ENCODE measurements at places on chromosomes 12 and 14.

DNA sequence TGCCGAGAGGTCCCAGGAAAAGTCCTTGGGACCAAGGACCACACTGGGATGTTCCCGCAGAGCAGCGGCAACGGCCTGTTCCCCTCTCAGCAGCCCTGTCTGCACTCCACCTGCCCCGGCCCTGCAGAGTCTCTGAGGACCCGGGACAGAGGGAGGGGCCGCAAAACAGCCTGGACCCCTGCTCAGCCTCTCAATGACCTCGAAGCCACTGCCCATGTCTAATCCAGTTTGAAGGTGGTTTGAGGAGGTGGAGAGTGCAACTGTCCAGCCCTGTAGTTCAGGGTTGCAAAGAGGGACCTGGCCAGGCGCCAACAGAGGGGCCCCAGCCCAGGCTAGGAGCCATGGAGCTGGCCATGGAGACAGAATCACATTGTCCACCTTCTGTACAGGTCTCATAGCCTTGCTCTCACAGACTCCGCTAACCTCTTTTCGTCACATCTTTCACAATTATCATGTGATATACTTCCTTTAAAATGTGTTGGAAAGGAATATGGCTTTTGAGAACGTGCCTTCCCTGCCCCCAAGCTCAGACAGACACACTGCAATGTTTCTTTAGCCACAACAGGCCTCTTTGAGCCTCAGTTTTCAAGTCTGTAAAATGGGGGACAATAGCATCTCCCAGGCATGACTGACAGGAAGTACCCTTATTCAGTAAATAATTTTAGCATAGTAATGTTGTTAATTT is 49.3 kb downstream of the ACTN1 start:
- no peak for DNase-seq

DNA sequence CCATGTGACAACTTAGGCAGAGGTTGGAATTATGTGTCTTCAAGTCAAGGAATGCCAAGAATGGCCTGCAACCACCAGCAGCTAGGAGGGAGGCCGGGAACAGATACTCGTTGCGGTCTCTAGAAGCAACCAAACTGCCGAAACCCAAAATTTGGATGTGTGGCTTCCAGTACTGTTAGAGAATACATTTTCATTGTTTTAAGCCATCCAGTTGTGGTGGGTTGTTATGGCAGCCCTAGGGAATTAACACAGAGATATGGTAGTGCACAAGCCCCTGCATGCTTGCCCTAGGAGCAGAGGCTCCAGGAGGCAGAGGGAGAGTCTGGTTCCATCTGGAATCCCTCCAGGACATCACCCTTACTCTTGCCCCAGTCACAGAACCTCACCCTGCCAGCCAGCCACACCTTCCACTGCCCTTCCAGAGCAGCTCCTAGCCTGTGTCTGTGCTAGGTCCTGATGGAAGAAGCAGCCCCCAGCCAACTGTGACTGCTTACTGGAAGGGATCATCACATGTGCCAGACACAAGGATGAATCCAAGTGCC is 19.5 kb downstream of the PITPNM2 start:
- DNase-seq, result no peak

DNA sequence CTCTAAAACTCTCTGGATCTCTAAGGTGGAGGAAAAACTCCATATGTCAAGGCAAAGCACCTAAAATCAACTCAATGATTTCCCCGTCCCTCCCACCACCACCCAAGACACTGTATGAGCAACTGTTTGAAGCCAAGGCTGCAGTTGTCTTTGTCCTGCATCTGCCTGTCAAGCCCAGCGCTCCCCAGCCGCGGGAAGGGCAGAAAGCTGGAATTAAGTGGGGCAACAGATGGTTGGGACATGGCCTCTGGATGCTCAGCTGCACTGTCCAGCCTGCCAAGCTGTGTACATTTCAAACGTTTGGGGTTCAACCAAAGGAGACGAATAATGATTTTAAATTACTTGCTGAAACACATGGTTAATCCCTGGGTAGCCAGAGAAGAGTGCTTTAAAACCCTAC is 42.2 kb upstream of the PTGR2 start:
- DNase-seq, result no peak

GRCh38 chr12:67453191-67453590 is 184.0 kb downstream of the CAND1 start:
- no peak for DNase-seq

DNA sequence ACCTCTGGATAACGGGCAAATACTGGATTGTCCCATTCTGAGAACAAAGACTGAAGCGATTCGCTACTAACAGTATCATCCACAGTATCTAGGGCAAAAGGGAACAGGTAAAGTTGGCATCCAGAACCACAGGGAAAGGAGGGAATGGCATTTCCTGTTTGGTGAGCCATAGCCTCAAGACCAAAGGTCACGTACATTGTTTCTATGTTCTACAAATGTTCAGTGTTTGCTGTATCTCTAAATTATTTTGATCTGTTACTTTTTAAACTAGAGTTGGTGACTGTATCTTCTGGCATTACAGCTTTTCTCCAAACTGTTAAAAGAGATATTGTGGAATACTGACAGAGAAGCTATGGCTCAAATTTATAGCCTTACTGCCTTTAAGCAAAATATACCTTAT is 9.7 kb downstream of the MLH3 start:
- DNase-seq, result no peak

GRCh38 chr14:58752289-58752688 is 114.5 kb downstream of the DACT1 start:
- no peak for DNase-seq

DNA sequence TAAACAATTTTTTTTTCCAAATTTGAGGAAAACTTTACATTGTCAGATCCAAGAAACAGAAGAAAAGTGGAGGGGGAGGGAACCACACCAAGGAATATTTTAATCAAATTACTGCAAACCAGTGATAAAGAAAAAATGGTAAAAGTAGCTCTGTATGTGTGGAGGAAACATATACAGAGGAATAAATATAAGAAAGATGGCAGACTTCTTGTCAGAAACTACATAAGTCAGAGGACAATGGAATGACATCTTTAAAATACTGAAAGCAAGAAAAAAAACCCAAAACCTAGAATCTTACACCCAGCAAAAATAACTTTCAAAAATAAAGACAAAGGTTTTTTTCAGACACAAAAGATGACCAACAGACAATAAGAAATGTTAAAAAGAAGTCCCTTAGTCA is 10.2 kb upstream of the LLPH start:
- no peak for DNase-seq

DNA sequence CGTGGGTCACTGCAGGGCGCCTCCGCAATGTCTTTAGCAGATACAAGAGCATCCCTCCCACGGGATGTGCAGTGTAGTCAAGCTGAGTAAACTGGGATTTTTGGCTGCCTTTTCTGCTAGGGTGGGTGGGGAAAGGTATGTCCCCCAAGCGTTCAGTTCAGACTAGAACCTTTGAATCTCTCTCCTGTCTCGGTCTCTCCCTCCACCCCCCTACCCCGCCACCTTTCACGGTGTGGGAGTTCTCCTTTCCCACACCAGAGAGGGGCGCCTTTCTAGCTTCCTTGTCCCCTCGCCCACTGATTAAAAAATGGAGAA is 525 bp upstream of the FAR2 start:
- no peak for DNase-seq

DNA sequence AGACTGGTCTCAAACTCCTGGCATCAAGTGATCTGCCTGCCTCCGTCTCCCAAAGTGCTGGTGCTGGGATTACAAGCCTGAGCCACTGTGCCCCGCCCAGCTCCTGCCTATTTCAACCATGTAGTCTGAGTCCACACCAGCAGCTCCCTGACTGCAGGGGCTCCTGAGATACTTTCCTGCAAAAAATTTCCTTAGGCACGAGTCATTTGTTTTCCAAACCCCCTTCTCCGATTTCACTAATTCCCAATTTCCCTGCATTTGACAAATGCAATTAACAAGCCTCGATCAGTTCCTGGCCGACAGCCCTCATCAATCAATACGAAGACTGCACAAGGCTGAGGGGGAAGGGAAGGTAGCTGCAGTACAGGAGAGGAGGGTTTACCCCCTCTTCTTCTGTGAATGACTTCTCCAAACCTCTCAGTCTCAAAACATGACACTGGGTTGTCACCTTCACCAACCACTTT is 10.1 kb downstream of the PSMB5 start:
- DNase-seq, result no peak

DNA sequence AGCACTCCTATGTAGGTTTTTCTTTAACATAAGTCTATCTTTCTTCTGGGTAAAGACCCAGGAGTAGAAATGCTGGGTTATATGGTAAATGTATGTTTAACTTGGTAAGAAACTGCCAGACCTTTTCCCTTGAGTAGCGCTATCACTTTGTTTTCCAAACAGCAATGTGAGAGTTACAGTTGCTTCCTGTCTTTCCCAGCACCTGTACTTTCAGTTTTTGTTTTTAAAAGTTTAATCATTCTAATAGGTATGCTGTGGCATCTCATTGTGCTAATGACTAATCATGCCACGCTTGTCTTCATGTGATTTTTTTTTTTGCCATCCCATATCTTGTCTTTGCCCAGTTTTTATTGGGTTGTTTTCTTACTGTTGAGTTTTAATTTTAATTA is 28.1 kb downstream of the GIT2 start:
- no peak for DNase-seq

- no peak for DNase-seq
Observed at GRCh38 chr12:92786045-92786444, 83.3 kb downstream of the PLEKHG7 start.

GRCh38 chr12:11815397-11815796 is 165.9 kb downstream of the ETV6 start:
- DNase-seq, result no peak

- DNase-seq, result no peak
Observed at GRCh38 chr14:56102941-56103340, 15.3 kb upstream of the PELI2 start.

DNA sequence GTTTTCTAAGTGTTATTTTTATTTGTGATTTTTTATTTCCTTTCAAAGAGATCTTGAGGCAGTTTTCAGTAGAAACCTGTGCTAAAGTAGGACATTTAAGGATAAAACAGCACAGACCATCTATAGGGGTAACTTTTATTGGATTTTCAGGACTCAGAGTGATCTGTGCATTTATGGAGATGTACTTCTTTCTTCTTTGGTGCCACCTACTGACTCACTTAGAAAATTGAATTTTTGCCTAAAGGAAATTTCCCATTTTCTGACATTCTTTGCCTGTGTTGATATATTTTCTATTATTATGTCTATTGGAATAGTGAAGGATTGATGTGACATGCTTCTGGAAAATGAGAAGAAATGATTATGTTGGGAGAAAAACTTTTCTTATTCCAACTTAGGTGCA is 113.0 kb downstream of the UNC79 start:
- DNase-seq, result peak; percentile 7

- DNase-seq, result no peak
Observed at GRCh38 chr14:86420131-86420530, 890.2 kb downstream of the FLRT2 start.

DNA sequence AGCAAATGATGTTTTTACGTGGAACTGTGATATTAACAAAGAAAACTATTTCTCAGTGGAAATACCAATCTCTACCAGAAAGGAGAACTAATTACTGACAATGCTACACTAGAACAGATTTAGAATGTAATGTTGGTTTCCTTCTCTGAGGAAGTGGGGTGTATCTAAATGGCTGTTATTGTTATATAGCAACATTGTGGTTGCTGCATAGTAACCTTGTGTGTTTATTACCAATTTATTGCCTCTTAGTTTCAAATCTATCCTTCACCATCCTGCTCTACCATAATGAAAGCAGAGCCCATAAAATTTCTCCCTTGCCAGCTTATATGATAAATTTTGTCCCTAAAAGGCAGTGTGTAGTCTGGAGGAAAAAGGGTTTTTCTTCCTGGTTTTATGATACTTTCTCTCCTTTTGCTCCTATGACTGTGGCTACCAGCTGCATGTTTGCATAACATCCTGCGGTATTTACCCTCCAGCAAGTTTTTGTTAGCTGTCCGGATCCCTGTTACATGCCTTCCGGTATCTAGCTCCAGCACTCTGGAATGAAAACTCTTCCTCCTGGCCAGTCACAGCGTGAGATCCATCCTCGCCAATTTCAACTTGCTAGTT is 5.7 kb upstream of the KLRK1 start:
- peak; percentile 74 for DNase-seq

GRCh38 chr12:47843226-47843980 is 23.7 kb upstream of the HDAC7 start:
- DNase-seq, result no peak

DNA sequence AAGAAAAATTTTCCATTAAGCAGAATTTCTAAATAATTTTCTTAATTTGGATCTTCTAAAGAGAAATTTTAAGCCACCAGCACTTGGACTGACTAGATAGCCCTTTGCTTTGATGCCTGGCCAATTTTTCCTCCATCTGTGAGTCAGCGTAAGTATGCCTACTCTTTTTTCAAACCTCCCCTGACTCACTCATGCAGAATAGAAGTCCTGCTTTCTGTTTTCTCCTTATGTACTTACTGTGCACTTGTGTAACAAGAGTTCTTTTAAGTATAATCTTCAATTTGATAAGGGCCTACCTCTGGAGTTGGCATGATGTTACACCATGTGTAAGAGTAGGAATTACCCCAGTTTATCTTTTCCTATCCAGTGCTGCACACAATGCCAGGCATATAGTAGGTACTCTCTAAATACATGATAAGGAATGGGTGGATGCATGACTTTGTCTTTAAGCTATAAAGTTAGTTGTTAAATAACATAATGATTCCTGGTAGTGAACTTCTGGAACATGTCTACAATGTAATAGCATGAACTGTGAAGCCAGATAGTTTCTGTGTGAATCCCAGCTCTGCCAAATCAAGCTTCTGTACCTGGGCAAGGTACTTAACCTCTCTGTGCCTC is 329.6 kb downstream of the TMTC2 start:
- DNase-seq, result no peak

- DNase-seq, result no peak
Observed at GRCh38 chr14:32571551-32571950, 242.5 kb downstream of the AKAP6 start.

DNA sequence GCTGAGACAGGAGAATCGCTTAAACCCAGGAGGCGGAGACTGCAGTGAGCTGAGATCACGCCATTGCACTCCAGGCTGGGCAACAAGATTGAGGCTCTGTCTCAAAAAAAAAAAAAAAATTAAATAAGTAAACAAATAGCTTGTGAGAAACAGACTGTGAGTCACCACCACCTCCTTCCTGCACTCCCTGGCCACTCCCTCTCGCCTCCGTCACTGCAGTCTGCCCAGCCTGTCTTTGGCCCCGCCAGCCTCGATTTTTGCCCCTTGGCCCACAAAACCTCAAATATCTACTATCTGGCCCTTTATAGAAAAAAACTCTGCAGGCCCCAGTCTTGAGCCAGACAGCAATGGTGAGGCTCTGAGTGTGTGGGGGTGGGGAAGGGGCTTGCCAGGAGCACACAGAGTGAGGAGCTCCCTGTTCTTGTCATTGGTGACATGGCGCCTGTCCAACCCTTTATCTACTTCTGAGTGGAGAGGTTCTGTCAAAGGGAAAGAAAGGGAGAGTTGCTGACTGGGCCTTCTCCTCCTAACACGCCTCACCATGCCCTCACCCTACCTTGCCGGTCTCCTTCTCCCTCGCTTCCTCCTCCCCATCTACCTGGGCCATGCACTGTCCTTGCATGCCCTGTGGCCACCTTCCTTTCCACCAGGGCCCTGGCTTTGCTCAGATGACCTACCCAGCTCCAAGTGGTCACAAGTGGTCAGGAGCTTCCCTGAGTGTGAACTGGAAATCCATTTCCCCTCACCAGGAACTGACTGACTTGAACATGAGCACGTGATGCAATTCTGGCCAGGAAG is 22.1 kb downstream of the LGMN start:
- no peak for DNase-seq

GRCh38 chr14:69226178-69226577 is 33.8 kb upstream of the GALNT16 start:
- no peak for DNase-seq

- no peak for DNase-seq
Observed at GRCh38 chr12:102596031-102596430, 115.7 kb upstream of the IGF1 start.

Data from SHP77 (cell line).